ENCODE measurements at places on chromosomes 1 and 21.

DNA sequence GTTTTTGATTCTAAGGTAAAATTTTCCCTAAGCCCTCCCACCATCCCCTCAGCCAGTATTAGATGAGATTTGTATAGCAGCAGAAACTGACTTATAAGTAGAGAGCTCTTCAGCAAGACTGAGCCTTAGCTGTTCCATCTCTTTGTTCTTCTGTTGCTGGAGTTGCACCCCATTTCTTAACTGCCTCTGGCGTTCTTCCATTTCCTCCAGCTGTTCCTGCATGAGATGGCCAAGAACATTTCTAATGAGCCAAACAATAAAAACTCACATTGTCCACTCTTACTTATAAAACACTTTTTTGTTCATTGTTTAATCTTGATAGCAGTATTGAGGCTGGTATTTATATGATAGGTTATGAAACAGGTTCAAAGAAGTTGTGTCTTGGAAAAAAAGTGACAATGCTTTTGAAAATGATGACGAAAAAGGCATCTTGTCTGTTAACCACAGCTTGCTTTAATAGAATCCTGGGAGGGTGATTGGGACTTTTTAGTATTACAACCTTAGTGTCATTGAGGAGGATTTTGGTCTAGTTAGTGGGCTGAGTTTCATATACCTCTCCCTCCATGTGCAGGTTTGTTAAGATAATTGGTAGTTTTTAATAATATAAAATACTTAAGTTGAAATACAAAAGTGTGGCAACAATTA lies 18.3 kb downstream of the SYNC start:
- DNase-seq: no peak

- no peak for DNase-seq
These were observed 44.3 kb upstream of the IL10 start for GRCh38 chr1:206816390-206817287.

GRCh38 chr1:6495041-6495441 lies 3.6 kb upstream of the PLEKHG5 start:
- no peak for DNase-seq

GRCh38 chr21:41833497-41834115 lies 45.5 kb downstream of the PRDM15 start:
- DNase-seq: no peak

DNA sequence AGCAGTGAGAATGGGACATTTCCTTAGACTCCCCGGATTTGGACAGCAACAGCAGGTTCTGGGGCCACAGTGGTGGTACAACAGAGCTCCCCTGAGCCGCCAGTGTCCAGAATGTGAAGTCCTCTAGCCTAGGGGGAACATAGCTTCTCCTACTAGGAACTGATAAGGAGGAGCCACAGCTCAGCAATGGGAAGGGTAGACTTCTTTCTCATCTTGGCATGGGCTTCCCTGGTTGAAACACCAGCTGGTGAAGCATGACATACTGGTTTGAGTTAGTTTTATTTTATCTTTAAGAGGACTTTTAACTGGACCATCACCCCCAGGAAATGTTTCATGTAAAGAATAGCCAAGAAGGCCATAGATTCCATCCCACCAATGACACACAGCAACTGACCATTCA lies 68.4 kb downstream of the KCNJ15 start:
- DNase-seq: no peak

DNA sequence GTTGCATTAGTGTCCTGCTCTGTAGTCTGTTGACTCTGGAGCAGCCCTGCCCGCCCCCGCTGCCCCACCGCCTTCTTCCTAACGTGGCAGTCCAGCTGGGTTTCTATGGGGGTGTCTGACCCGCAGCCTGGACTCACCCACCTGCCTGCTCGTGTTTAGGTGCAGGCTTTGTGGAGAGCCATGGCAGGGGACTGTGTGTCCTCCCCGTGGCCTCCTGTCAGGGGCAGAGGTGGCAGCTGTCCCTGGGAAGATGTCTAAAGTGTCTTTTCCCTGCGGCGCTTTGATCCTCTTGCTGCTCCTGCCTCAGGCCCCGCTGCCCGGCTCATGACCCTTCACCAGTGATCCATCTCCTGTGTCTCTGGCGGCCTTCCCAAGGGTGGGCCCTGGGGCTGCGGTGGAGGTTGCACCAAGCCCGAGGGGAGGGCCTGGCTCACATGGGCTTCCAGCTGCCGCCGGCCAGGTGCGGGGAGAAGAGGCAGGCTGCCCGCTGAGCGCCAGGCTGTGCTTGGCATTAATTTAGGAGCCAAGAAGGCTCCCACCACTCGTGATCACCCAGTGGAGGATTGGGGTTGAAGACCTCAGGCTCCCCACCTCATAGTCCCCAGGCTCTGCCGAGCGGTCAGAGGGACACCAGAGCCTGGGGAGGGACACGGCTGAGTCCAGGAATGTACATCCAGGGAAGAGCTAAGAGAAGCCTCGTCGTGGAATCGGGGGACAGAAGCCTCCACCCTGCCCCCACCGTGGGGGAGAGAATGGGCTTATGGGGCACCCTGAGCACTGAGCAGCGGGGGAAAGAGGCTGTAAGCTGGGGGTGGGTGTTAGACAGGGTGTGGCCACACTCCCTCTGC lies 44.1 kb downstream of the COL18A1 start:
- DNase-seq: no peak

DNA sequence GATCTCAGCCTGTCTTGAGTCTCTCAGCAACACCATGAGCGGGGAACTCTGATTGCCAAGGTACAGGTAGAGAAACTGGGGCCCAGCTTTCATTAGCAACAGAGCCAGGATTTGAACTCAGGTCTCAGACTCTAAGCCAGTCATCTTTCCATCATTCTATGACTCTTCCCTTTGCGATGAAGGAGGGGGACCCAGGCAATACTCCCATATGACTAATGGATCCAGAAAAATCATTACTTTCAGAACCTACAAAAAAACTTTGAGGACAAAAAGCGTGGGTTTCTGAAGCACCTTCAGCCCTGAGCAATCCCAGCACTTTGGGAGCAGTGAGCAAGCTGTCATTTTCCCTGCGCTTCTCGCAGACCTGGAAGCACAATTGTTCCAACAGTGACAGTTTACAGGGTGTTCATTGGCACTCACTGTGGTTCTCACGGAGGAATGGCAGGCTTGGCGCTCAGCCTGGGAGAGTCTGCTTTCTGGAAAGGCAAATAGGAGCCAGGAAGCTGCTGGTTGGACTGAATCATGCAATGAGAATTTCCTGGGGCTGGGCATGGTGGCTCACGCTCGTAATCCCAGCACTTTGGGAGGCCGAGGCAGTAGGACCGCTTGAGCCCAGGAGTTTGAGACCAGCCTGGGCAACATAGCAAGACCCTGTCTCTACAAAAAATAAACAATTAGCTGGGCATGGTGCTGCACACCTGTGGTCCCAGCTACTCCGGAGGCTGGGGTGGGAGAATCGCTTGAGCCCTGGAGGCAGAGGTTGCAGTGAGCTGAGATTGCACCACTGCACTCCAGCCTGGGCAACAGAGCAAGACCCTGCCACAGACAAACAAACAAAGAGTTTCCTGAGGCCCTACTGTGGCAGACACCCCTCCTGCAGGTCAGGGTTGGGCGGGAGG lies 40.1 kb downstream of the SLC2A7 start:
- DNase-seq: peak; percentile 59

DNA sequence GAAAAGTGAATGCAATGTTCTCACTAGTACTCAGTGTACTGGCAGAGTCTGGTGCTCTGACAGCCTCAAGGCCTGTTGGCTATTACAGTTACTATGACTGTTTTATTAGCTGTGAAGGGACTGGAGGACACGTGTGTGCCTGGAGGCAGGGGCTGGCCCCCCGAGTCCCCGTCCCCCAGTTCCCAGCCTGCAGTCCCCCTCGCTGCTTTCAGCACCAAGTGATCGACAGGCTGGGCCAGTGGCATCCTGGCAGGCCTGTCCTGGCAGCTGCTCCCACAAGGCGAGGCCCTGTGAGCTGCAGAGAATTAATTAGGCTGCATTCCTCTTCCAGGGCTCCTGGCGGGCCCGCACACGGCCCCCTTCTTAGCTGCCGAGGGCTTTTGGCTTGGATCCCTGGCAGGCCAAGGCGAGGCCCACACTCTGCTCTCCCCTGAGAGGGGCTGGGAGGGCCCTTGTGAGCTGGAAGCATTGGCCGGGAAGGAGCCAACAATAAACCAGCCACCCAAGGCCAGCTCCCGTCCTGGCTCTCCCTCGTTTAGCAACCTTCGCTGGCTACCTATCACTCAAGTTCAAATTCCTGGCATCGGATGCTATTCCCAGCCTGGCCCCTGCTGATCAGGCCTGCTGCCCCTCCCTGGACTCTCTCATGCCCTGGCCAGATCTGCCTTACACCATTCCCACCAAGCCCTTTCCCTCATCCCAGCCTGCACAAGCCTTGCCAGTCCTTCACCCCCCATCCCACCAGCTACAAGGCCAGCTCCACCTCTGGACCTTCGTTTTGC lies 9.8 kb downstream of the EDN2 start:
- peak; percentile 72 for DNase-seq

DNA sequence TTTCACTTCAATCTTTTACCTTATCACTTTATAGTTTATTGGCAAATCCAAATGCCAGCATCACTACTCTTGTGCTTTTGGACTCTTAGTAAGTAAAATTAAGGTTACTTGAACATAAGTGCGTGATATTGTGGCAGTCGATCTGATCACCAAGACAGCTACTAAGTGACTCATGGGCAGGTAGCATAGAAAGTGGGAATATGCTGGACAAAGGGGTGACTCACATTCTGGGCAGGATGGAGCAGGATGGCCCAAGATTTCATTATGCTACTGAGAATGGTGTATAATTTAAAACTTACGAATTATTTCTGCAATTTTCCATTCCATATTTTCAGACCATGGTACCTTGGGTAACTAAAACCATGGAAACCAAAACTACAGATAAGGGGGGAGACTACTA lies 120.2 kb downstream of the ROR1 start:
- DNase-seq: no peak

DNA sequence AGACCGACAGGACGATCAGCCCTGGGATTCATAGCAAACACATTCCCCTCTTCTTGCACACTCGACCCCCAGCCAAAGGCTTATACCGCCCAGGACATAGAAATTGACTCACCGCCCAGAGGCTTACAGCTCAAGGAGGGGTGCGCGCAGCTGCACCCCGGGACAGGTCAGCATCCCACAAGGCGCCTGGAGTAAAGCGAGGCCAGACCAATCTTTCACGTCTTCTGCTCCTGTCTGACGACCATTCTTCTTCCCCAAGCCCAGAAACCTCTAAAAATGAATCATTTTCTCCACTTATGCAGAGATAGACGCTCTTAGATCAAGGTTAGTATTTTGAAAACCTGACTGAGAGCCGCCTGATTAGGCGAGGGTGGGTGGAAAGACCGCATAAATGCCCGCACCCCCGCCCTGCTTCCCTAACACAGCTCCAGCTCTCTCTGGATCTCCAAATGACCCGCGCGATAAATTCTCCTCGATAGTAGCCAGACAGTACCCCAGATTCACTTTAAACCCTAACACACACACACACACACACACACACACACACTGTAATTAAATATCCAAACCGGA lies 1.9 kb upstream of the LHX8 start:
- DNase-seq: no peak

DNA sequence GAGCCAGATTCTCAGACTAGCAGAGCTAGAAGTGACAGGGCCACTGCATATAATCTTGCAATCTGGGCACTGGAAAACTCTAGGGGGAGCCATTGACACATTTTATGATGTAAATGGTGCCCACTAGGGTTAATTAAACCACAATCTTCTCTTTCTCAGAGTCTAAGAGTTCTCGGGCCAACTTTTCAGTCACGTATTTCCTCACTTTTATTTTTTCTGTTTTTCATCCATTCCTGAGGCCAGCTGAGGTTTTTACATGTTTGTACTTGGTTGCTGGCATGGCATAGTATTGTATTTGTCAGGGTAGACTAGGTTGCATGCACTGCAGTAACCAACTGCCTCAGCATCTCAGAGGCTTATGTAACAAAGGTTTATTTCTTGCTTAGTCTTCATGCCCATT lies 138.2 kb downstream of the ZNF326 start:
- peak; percentile 26 for DNase-seq

GRCh38 chr21:34992736-34993398 lies 56.2 kb downstream of the RUNX1 start:
- peak; percentile 10 for DNase-seq

DNA sequence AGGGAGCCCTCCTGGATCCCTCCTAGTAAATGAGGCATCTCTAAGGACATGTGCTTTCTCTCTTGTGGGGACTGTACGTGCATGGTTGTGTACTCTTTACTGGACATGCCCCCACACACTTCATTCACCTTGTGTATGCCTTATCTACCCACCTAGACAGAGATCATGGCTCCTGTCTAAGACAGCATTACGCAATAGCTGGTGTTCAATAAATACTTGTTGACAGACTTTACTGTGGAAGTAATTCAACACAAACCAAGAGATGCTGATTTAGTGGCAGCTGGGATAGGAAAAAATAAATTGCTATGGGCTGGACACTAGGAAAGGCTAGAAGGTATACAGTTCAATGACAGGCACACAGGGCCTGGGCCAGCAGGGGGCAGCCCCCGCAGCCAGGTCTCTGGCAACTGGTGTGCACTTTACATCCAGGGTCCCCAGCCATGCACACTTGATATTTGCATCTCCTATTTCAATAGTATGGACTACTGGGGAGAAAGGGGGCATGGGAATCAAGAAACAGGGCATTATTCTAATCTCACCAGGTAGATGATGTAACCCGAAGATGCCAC lies 24.2 kb downstream of the TRABD2B start:
- DNase-seq: no peak

GRCh38 chr1:241979071-241979470 lies 19.8 kb downstream of the MAP1LC3C start:
- DNase-seq: no peak

DNA sequence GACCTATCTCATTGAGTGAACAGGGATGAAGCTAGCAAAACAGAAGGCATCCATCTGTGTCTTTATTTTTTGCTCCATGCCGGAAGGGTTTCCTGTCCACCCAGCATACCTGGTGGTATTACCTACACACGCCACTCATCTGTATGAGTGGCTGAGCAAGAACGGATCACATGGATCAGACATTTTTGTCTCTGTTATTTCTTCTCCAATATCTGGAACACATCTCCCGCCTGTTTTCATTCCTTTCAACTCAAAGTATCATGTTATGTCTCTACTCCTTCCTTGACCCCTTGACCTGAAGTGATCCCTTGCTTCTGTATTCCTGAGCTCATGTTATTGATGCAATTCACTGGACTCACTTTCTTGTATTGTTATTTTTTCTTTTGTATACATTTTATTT lies 24.7 kb downstream of the ADAMTS1 start:
- no peak for DNase-seq

DNA sequence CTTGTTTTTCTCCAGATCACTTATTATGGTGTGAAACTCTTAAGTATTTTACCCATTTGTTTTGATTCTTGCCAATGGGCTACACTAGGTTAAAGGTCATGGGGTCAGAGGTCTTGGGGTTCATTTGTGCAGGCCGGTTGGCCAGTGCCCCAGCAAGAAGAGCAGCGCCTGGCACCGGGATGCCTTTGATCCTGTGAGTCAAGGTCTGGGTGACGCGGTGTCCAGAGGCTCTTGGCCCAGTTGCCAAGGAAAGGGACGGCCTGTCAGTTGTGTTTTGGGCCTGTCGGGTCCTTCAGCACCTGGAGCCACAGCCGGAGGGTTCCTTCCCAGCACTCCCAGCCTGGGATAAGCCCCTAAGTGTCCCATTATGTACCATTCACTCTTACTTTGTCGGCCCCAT lies 25.1 kb downstream of the RHBG start:
- DNase-seq: no peak

GRCh38 chr1:20742671-20743070 lies 10.2 kb upstream of the SH2D5 start:
- DNase-seq: no peak
